ENCODE measurements at places on chromosomes 12 and 14.

- no peaks in the 10 kb centered on the region for H3K27me3 ChIP-seq
- no peaks in the 10 kb centered on the region for H3K36me3 ChIP-seq
- no peak overlapping the region for H3K4me3 ChIP-seq
- no peak overlapping the region for H3K27ac ChIP-seq
Measured at GRCh38 chr12:39037115-39037514, 131.7 kb upstream of the CPNE8 start.

DNA sequence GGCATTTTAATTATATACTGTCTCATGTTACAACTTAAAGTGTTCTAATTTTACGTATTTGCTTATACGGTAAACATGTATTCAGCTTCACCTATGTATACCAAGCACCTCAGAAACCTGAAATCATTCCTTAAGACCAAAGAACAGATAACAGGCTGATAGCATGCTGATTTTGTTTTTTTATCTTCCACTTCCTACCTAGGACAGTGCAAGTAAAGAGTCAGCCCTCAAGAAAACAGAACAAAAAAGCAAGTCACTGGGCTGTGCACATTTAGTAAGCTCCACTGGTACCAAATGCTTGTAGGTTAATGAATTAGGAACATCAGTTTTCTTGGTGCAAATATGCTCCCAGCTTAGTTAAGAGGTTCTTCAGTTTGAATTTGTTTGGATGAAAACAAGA lies 611.3 kb downstream of the VRK1 start:
- no peak overlapping the region for H3K27ac ChIP-seq
- DNase-seq, result no peak
- no peaks in the 10 kb centered on the region for H3K4me1 ChIP-seq
- no peaks in the 10 kb centered on the region for H3K36me3 ChIP-seq
- H3K27me3 ChIP-seq, result no peaks in the 10 kb centered on the region

- DNase-seq, result no peak
- H3K27me3 ChIP-seq, result no peaks in the 10 kb centered on the region
- peak overlapping the region; percentile 36 for H3K27ac ChIP-seq
- H3K36me3 ChIP-seq, result no peaks in the 10 kb centered on the region
- peaks cover 6% of the 10 kb centered on the region for H3K4me1 ChIP-seq
- no peak overlapping the region for H3K4me3 ChIP-seq
Measured at GRCh38 chr12:98438656-98439230, 76.6 kb upstream of the TMPO start.

DNA sequence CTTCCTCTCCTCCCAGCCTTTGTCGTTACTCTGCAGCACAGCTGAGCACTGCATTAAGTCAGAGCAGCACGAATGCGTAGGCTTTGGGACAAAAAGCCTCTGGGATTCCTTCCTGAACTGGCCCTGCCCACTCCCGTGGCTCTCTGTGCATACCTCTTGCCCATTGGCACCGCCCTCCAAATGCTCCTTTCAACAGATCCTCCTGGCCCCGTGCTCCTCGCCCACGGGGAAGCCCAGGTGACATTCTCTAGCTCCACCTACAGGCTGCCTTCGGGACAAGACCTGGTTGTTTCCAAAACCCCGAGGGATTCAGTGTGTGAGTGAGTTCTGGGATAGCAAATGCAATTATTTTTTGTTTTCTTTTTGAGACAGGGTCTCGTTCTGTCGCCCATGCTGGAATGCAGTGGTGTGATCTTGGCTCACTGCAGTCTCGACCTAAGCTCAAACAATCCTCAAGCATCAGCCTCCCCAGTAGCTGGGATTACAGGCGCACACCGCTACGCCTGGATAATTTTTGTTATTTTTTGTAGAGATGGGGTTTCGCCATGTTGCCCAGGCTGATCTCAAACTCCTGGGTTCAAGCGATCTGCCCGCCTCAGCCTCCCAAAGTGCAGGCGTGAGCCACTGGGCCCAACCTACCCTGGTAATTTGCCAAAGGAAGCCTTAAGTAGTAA lies 17.9 kb upstream of the TDRD9 start:
- H3K36me3 ChIP-seq, result peaks cover 46% of the 10 kb centered on the region
- H3K27me3 ChIP-seq, result peaks cover 3% of the 10 kb centered on the region
- H3K4me1 ChIP-seq, result peaks cover 10% of the 10 kb centered on the region
- H3K4me3 ChIP-seq, result no peak overlapping the region
- no peak overlapping the region for H3K27ac ChIP-seq
- peak; percentile 82 for DNase-seq

DNA sequence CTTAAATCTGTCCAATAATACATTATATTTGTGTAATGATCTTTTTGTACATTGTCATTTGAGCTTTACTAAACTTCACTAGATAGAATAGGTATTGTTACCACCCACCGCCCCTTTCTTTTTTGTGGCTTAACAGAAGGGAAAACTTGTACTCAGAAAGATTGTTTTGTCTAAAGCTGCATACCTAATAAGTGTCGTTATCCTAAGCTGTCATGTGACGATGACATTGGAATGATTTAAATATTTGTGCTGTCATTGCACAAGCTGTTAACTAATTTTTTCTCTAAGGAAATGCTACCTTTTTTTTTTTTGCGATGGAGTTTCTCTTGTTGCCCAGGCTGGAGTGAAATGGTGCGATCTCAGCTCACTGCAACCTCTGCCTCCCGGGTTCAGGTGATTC lies 3.6 kb downstream of the DIP2B start:
- H3K4me3 ChIP-seq, result no peak overlapping the region
- H3K4me1 ChIP-seq, result no peaks in the 10 kb centered on the region
- DNase-seq, result no peak
- H3K27ac ChIP-seq, result no peak overlapping the region
- H3K27me3 ChIP-seq, result no peaks in the 10 kb centered on the region
